Type B pancreatic cell (in vitro differentiated cells): ENCODE measurements at places on chromosomes 4 and X. TPM values are rescaled to one million over a fixed set of nuclear protein-coding genes. Genes with fewer than 3 reads are reported as not detected.

Gene NAP1L5
- total RNA-seq = 3.7 and 5.2 TPM in 2 replicates

Gene PDGFRA
- 4.8 and 215 TPM in 2 replicates for total RNA-seq

Gene MAGEA2
- total RNA-seq = 0.69 TPM in 1 of 2 replicates, not detected in the other

Gene EVC2
- total RNA-seq = 3.5 and 4.5 TPM in 2 replicates

Gene ZMAT1
- 1.6 and 4.7 TPM in 2 replicates for total RNA-seq

Gene FAM13A
- 29.5 and 46.8 TPM in 2 replicates for total RNA-seq

Gene MAGEA12
- not detected in 2 replicates for total RNA-seq

Gene PGRMC1
- total RNA-seq = 97.0 and 206 TPM in 2 replicates

Gene RHOXF2
- not detected in 2 replicates for total RNA-seq

GRCh38 chr4:11720292-11720691 is 291.6 kb upstream of the HS3ST1 start:
- H3K4me1 ChIP-seq = no peaks in the 10 kb centered on the region
- no peak for DNase-seq
- H3K4me3 ChIP-seq = no peak overlapping the region
- H3K27me3 ChIP-seq = peaks cover 3% of the 10 kb centered on the region

- DNase-seq = no peak
- peaks cover 41% of the 10 kb centered on the region for H3K4me1 ChIP-seq
- H3K36me3 ChIP-seq = peaks cover 8% of the 10 kb centered on the region
- H3K27me3 ChIP-seq = peaks cover 6% of the 10 kb centered on the region
- no peak overlapping the region for H3K4me3 ChIP-seq
These were observed 80.7 kb downstream of the SYNPO2 start for GRCh38 chr4:118969359-118969758.

DNA sequence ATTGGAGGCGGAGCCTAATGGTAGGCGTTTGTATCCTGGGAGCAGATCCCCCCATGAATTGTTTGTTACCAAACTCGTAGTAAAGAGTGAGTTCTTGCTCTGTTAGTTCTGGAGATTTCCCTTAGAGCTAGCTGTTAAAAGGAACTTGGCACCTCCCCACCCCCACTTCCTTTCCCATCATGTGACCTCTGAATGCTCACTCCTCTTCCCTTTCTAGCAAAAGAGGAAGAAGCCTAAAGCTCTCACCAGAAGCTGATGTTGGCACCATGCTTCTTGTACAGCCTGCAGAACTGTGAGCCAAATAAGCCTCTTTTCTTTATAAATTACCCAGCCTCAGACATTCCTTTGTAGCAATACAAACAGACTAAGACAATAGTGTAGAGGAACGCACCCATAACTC is 13.8 kb upstream of the ATOH1 start:
- no peaks in the 10 kb centered on the region for H3K4me1 ChIP-seq
- no peak overlapping the region for H3K4me3 ChIP-seq
- H3K36me3 ChIP-seq = no peaks in the 10 kb centered on the region
- DNase-seq = no peak
- no peak overlapping the region for H3K27ac ChIP-seq
- peaks cover 48% of the 10 kb centered on the region for H3K27me3 ChIP-seq

- H3K36me3 ChIP-seq = peaks cover 26% of the 10 kb centered on the region
- no peaks in the 10 kb centered on the region for H3K27me3 ChIP-seq
- H3K4me3 ChIP-seq = peak overlapping the region; percentile 11
- peaks cover 27% of the 10 kb centered on the region for H3K4me1 ChIP-seq
These were observed 67.6 kb downstream of the ELOVL6 start for GRCh38 chr4:110130576-110131358.

DNA sequence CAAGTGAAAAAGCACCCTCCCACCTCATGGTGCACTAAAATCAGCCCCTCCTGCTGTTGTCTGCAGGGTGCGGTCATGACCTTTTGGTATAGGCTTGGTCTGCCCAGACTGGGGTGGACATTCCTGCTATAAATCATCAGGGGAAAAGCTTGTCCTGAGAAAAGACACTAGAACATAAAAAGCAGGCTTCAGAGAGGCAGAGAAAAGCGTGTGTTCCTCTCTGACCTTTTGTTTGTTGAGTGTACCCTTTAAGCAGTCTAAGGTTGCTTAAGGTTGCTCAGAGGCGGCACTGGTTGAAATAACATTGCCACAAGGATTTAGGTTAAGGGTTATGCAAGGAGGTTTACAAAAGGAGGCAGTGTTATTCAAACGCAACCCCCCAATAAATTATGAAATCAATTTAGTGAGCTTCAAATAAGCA is 43.5 kb downstream of the CCDC158 start:
- no peak for DNase-seq
- H3K27me3 ChIP-seq = peaks cover 12% of the 10 kb centered on the region
- H3K4me3 ChIP-seq = peak overlapping the region; percentile 37
- H3K36me3 ChIP-seq = no peaks in the 10 kb centered on the region

DNA sequence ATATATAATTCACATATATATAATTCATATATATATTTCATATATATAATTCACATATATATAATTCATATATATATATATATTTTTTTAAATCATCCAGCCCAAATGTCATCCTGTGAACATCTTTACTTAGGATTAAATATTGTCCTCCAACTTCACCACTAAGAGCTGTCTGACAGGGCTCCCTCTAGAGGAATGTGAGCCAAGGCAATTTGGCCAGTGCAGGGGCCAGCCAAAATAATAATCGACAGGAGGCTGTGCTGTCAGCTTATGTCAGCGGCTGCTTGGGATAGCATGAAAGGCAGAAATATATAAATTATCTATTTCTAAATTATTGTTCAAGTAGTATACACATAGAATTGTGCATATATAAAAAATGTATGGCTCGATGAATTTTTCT is 29.5 kb downstream of the EGFL6 start:
- H3K4me3 ChIP-seq = no peak overlapping the region
- H3K4me1 ChIP-seq = no peaks in the 10 kb centered on the region
- H3K27me3 ChIP-seq = no peaks in the 10 kb centered on the region
- H3K27ac ChIP-seq = no peak overlapping the region

DNA sequence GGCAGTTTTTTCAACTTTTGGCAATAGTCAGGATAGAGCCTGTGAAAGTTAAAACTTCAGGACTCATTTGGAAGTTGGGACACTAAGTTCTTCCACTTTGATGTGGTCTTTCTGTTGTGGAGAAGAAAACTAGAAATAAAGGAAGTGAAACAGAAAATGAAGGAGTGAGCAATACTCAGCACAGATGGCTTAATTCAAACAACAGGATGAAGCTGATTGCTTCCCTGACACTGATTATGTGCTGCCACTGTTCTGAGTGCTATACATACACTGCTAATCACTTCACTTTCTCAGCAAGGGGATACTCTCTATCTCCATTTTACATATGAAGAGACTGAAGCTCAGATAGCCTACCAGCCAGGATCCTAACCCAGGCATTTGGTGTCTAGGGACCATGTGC is 235.1 kb upstream of the CPEB2 start:
- DNase-seq = no peak
- no peaks in the 10 kb centered on the region for H3K4me1 ChIP-seq
- H3K27me3 ChIP-seq = peaks cover 9% of the 10 kb centered on the region
- no peaks in the 10 kb centered on the region for H3K36me3 ChIP-seq

DNA sequence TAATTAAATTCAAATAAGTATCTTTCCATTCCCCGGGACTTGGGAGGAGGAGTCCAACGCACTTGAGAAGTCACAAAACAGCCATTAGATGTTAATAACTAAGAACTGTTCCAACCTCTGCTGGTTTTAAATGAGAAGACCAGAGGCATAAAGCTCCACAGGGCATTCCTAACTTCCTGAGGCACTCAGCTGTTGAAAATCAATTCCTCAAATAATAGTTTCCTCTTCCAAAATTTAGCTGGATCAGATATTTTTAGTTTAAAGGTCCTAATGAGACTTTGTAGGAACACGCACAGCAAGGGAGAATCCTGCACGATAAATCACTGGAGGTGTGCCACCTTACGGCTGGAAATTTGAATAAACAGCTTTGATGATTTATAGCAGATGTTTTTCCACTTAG is 504.3 kb upstream of the ZFP42 start:
- H3K4me1 ChIP-seq = no peaks in the 10 kb centered on the region
- no peaks in the 10 kb centered on the region for H3K27me3 ChIP-seq
- DNase-seq = no peak

- peak overlapping the region; percentile 2 for H3K4me3 ChIP-seq
- no peak overlapping the region for H3K27ac ChIP-seq
- H3K27me3 ChIP-seq = no peaks in the 10 kb centered on the region
- DNase-seq = no peak
- H3K36me3 ChIP-seq = no peaks in the 10 kb centered on the region
- no peaks in the 10 kb centered on the region for H3K4me1 ChIP-seq
These were observed 57.3 kb downstream of the SH3BGRL start for GRCh38 chrX:81259020-81259713.

DNA sequence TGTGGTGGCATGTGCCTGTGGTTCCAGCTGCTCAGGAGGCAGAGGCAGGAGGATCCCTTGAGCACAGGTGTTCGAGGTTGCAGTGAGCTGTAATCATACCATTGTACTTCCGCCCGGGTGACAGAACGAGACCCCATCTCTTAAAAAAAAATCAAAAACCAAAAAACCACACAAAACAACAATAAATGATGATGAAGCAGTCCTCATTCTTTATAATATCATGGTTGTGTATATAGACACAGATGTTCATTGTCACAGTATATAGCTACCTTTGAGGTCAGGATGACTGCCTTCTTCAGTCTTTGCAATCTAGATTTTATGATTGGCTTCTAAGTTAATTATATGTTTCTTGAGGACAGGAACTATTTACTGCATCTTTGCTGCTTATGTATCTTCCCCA is 37.0 kb downstream of the ZFX start:
- no peak overlapping the region for H3K4me3 ChIP-seq
- H3K27me3 ChIP-seq = no peaks in the 10 kb centered on the region
- H3K36me3 ChIP-seq = peaks cover 28% of the 10 kb centered on the region
- no peak for DNase-seq
- H3K27ac ChIP-seq = peak overlapping the region; percentile 51

DNA sequence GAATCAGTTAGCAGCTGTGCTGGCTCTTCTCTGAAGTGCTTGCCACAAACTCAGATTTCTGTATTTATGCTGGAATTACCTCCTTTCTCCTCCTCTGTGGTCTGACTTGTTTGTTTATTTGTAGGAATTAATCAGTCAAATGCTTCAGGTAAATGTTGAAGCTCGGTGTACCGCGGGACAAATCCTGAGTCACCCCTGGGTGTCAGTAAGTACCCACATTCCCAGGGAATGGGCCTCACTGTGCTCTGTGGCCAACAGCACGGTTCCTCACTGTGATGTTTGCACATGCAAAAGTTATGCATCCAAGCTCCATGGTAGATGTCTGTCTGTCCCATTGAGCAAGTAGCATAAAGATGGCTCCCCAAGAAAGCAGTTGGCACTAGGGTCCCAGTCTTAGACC is 169.9 kb downstream of the DCLK2 start:
- peaks cover 36% of the 10 kb centered on the region for H3K4me1 ChIP-seq
- no peak overlapping the region for H3K27ac ChIP-seq
- H3K27me3 ChIP-seq = no peaks in the 10 kb centered on the region
- H3K36me3 ChIP-seq = peaks cover 17% of the 10 kb centered on the region
- no peak overlapping the region for H3K4me3 ChIP-seq
- DNase-seq = no peak

- no peak for DNase-seq
- no peaks in the 10 kb centered on the region for H3K36me3 ChIP-seq
- H3K4me3 ChIP-seq = no peak overlapping the region
These were observed 124.7 kb upstream of the C1QTNF7 start for GRCh38 chr4:15303052-15303641.

DNA sequence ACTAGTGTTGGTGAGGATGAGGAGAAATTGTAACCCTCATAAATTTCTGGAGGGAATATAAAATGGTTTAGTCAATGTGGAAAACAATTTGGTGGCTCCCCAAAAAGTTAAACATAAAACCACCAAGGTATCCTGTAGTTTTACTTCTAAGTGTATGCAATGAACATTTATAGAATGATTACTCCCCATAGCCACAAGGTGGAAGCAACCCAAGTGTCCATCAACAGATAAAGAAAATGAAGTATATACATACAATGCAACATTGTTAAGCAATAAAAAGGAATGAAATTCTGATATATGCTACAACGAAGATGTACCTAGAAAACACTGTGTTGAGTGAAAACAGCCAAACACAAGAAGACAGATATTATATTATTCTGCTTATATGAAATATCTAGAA is 569.1 kb upstream of the GRID2 start:
- H3K36me3 ChIP-seq = no peaks in the 10 kb centered on the region
- DNase-seq = no peak
- H3K27me3 ChIP-seq = no peaks in the 10 kb centered on the region
- H3K27ac ChIP-seq = no peak overlapping the region
- H3K4me1 ChIP-seq = no peaks in the 10 kb centered on the region

GRCh38 chr4:147597561-147597960 is 19.6 kb upstream of the TMEM184C start:
- no peak for DNase-seq
- peaks cover 4% of the 10 kb centered on the region for H3K4me1 ChIP-seq
- no peak overlapping the region for H3K27ac ChIP-seq
- H3K36me3 ChIP-seq = peaks cover 4% of the 10 kb centered on the region
- H3K27me3 ChIP-seq = no peaks in the 10 kb centered on the region

GRCh38 chr4:39353478-39354253 is 12.5 kb downstream of the RFC1 start:
- peaks cover 19% of the 10 kb centered on the region for H3K36me3 ChIP-seq
- H3K27ac ChIP-seq = peak overlapping the region; percentile 98
